ENCODE measurements at places on chromosomes 5 and 9.

DNA sequence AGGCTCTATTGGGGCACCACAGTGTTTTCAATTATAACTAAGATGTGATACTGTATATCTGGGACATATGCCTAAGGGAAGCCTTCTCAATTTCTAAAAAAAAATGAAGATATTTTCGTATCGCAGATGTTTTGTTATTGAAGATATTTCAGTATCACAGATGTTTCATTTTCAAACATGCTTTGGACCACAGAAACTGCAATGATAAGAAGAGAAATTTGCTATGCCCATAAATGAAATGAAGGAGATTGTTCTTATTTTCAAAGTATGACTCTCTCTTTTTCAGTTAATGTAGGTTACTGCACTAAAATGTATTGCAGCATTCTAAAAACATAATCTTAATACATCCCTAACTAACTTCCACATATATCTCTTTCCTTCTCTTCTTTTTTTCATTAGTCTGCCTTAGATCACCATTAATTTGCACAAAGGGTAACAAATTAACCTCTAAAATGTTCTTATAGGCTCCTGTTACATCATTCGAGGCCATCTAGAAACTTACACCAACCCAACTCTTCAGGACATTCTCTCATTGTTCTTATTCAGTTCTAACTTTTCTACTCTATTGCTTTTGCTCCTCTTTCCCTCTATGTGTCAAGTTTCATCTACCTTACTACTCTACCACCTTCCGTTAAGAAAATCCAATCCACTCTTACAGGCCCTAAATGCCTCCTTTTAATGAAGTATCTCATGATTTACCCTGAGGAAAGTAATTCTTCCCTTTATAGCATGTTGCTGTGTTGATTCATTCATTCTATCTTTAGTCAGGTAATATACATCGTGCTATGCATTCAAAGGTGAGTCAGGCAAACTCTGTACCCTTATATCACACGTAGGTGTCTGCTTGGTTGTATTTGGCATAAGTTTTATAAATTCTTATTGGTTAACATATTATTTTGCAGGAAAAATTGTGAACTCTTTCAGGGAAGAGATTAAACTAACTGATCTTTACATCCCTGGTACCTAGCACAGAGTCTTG, 70.5 kb downstream of the ST8SIA4 start:
- no peak for DNase-seq

DNA sequence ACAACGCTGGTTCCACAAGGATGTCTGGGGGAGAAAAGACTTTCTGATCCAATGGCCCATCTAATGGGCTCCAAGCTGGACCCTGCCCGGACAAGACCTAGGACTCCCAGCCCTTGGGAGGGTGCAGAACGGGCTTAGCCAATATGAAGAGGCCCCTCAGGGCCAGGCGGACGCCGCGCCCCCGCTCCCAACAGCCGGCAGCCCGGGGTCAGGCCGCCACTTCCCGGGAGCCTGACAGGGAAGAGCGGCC, 493 bp downstream of the P4HA2 start:
- no peak for DNase-seq

DNA sequence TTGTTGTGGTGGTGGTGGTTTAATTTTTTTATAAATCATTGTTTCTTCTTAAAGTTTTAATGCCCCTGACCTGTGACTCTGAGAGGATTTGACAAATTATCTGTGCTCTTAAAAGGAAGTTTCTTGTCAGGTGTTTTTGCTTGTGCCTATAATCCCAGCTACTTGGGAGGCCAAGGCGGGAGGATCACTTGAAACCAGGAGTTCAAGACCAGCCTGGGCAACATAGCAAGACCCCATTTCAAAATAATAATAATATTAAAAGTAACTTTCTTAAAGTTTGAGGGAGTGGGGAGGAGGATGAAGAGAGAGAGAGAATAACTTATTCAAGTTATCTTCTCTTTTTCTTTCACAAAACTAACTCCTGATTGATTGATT, 12.2 kb upstream of the ERMP1 start:
- DNase-seq: no peak

DNA sequence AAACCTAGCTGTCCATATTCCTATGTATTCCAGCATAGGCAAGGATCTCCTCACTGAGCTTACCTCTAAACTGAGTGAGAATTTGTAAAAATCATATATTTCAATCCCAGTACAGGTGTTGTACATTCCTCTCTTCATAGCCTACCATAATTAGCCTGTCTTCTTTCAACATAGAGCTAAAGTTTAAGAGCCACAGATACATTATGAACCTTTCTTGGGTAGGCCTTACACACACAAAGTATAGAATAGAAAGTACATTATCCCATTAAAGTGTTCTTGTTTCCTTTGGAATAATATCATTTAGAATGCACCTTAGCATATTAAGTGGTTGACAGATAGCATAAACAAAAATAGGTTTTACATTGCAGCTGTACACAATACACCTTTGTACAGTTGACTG, 282.1 kb upstream of the TMEM161B start:
- no peak for DNase-seq

GRCh38 chr5:58440901-58441460, 18.9 kb downstream of the PLK2 start:
- no peak for DNase-seq

DNA sequence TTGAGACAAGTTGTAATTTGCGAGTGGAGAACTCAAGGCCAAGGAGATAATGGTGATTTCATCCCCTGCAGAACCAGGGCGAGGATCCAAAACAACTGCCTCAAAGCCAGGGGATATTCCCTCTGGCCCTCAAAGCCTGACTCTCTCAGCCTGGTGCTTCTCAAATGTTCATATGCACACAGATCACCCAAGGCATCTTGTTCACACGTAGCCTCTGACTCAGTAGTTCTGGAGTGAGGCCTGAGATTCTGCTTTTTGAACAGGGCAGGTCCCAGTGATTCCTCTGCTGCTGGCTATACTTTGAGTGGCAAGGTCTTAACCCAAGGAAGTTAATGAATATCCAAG, 30.2 kb upstream of the WWC1 start:
- DNase-seq: no peak

- no peak for DNase-seq
These were observed 8.0 kb downstream of the SRFBP1 start for GRCh38 chr5:121969660-121970295.

- no peak for DNase-seq
These were observed 850 bp downstream of the RRAGA start for GRCh38 chr9:19049917-19050636.

- DNase-seq: peak; percentile 1
These were observed 923.8 kb upstream of the CDH9 start for GRCh38 chr5:27962198-27962597.

- no peak for DNase-seq
These were observed 51.3 kb upstream of the MINAR2 start for GRCh38 chr5:129696636-129697035.

DNA sequence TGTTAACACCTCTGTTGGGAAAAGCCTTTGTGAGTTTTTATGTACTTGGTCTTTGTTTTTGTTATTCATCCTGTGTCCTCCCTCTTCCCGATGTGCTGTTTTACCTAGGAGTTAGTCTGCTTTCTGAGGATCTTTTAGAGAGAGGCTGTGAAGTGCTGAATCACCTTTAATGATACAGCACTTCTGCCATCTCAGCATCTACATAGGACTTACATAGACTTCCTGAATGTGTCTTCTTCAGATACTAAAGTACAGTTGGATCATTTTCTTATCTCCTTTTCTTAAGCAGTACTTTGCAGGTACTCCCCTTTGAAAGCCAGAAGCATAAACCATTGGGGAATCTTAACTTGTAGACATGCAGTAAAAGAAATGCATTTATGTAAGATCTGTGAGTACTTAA, 31.5 kb downstream of the OTULIN start:
- DNase-seq: no peak

GRCh38 chr9:18036422-18037187, 437.3 kb upstream of the ADAMTSL1 start:
- no peak for DNase-seq

GRCh38 chr5:62795926-62796325, 217.3 kb downstream of the LRRC70 start:
- DNase-seq: no peak

- no peak for DNase-seq
These were observed 116.9 kb downstream of the CDH9 start for GRCh38 chr5:26921439-26921838.

DNA sequence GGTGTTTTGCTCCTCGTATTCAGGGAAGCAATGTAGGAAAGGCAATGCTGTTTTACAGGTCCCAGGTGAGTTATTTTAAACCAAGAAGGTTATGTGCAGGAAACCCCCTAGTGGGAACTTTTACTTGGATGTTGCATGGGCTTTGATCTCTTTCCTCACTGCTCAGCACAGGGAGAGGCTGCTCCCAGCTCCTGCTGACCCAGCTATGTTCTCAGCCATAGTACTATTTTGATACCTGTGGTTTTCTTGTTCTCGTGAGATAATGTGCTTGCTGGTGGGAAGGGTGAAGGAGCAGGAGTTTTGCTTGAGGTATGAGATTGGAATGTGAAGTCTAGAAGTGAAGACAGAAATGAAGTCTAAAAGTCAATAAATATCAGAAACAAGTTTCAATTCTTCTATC, 265.6 kb upstream of the FBXL7 start:
- DNase-seq: no peak

GRCh38 chr5:126499853-126500342, 76.7 kb downstream of the GRAMD2B start:
- no peak for DNase-seq

DNA sequence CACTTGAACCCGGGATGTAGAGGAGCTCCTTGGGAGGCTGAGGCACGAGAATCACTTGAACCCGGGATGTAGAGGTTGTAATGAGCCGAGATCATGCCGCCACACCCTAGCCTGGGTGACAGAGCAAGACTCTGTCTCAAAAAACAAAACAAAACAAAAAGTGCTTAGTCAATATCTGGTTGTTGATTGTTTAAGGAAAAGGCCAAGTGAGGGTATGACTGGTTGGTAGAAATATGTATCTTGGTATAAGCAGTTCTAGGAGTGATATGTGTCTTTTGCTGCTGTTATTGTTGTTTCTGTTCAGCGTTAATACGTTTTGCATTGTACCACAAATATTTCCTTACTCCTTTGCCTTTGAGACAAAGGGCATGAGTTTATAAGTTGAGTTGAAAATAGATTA, 210.7 kb upstream of the DMRT1 start:
- DNase-seq: no peak

DNA sequence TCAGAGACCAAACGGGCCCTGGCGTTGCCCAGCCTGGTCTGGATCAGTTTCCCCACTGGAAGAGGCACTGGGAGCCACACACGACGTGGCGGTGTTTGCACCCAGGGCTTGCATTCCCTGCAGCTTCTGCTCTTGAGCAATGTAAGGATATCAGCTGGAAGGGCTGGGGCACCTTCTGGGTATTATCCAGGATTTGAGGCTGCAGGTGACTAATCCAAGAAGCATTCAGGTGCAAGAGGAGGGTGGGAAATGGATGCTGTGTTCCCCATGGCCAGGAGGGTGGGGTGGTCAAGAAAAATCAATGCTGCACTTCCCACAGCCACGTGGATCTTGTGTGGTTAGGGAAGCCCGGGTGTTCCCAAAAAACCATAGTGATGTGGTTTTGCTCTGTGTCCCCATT, 430.9 kb downstream of the IRX2 start:
- no peak for DNase-seq

GRCh38 chr5:62305358-62305714, 670 bp upstream of the KIF2A start:
- no peak for DNase-seq

DNA sequence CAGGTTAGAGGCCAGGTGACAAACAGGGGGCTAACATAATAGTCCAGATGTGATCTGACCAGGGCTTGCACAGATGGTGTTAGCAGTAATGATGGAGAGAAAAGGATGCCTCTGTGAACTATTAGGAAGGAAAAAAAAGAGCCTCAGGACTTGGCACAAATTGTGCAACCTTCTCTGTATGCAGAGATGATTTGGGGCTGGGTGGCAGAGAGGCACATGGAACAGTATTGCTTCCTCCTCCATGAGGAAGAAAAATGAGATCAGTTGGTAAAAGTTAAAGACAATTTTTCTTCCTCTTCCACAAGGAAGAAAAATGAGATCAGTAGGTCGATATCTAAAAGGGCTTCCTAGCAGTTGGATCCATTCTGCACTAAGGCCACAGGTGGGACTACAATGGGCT, 13.9 kb upstream of the ANXA6 start:
- DNase-seq: no peak

- no peak for DNase-seq
These were observed 45.3 kb downstream of the STK10 start for GRCh38 chr5:172142709-172143215.

- DNase-seq: no peak
These were observed 34.3 kb upstream of the TBC1D2 start for GRCh38 chr9:98289614-98290201.

GRCh38 chr9:95124582-95125367, 192.7 kb downstream of the FANCC start:
- no peak for DNase-seq

DNA sequence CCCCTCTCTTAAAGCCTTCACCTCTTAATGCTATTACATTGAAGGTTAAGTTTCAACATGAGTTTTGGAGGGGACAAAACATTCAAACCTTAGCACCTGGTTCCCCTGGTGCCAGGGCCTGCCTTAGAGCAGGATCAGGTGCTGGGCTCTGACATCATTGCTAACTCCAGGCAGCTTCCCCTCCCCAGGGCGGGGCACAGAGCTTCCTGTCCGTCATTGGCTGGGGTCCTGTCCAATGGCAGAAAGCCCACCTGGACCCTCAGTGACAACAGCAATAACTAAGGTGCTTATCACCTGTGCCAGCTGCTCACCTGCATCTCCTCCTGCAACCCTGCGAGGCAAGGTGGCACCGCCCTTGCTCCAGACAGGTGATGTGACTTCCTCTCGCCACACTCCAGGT, 177.4 kb downstream of the NSG2 start:
- DNase-seq: no peak

DNA sequence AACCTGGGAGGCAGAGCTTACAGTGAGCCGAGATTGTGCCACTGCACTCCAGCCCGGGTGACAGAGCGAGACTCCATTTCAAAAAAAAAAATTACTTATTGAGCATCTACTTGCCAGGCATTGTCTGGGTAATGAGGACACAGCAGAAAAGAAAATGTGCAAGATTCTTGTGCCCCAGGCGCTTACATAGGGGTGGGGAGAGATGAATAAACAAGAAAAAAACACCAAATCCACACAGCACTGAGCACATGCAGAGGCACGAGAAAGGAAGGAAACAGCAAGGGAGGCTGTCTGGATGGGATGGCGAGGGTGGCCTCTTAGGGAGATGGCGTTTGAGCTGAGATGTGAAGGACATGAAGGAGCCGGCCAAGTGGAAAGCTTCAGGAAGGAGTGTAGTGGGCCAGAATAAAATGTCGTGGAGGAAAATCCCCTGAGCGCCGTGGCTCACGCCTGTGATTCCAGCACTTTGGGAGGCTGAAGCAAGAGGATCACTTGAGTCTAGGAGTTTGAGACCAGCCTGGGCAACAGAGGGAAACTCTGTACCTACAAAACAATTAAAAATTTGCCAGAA, 13.9 kb downstream of the DYNC2I2 start:
- DNase-seq: no peak

- no peak for DNase-seq
These were observed 84.7 kb upstream of the TNFAIP8 start for GRCh38 chr5:119270960-119271757.

GRCh38 chr9:106655966-106656365, 207.0 kb upstream of the ZNF462 start:
- no peak for DNase-seq

GRCh38 chr5:137240285-137240684, 258.8 kb downstream of the SPOCK1 start:
- no peak for DNase-seq

GRCh38 chr5:93807846-93808245, 66.4 kb upstream of the POU5F2 start:
- DNase-seq: no peak

- no peak for DNase-seq
These were observed 23.9 kb downstream of the DCP2 start for GRCh38 chr5:113000466-113000865.
